ENCODE measurements at places on chromosomes 7 and 10.
A peak's percentile ranks its signal among the peaks of the same experiment; 100 is the strongest.

DNA sequence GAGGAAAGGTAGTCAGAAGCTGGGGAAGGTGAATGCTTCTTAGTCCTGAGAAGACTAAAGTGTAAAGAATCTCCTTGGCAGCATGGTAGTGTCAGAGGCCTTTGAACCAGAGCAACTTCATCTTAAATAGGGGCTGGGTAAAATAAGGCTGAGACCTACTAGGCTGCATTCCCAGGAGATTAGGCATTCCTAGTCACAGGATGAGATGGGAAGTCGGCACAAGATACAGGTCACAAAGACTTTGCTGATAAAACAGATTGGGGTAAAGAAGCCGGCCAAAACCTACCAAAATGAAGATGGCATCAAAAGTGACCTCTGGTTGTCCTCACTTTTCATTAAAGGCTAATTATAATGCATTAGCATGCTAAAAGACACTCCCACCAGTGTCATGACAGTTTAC is 351.6 kb downstream of the LRRTM3 start:
- no peak for DNase-seq

- DNase-seq = no peak
These were observed 92.8 kb downstream of the PAXIP1 start for GRCh38 chr7:154910125-154910524.

DNA sequence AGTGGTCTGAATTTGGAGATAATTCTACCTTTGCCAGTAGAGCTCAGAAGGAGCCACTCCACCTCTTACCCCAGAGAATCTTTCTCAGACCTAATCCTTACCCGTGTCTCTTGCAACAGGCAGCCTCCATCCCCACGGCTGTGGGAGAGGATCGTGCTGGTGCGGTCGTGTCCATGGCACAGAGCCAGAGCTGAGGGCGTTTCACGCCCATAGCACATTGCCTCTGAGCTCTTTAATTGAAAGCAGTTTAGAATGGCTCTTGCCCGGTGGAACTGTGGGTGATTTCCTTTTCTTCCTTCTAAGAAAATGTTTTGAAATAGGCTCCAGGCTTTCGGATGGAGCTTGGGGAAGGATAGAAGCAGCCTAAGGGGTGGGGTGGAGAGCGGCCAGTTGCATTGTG is 41.5 kb downstream of the PRF1 start:
- no peak for DNase-seq

- no peak for DNase-seq
These were observed 64.7 kb upstream of the AOAH start for GRCh38 chr7:36788825-36789470.

DNA sequence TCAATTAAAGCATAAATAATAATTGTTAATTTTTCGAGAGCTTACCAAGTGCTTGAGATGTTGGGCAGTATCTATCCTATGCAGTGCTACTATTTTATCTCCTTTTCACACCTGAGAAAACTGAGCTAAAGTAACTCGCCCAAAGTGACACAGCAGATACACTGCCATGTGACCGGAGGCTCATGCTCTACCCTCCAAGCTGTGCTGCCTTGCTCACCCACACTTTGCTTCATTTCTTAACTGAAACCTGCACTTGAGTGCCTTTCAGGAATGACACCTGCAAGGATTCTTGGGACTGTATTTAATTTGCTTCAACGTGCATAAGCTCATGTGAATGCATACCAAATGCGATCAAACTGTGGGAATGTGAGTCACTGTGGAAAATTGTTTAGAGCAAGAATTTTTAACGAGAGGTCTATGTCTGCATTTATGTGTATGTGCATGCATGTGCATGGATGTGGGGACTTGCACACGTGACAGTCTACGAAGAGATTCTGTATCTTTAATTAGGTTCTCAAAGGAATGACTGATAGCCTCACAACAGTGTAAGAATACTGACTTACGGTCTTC is 119.2 kb downstream of the ADCYAP1R1 start:
- DNase-seq = no peak

DNA sequence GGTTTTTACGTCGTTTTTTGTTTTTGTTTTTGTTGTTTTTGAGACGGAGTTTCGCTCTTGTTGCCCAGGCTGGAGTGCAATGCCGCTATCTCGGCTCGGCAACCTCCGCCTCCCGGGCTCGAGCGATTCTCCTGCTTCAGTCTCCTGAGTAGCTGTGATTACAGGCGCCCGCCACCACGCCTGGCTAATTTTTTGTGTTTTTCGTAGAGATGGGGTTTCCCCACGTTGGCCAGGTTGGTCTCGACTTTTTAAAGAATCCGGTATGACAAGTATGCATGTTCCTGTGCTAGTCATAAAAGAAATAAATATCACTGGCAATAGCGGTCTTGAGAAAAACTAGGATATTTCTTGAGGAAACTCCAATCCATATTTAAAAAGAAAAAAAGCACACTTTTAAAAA is 2.7 kb upstream of the ARL4A start:
- no peak for DNase-seq

- DNase-seq = no peak
These were observed 323.5 kb downstream of the ADARB2 start for GRCh38 chr10:1413823-1414222.

GRCh38 chr7:155805826-155806095 is 6.5 kb downstream of the SHH start:
- no peak for DNase-seq

- DNase-seq = no peak
These were observed 33.1 kb downstream of the NAPEPLD start for GRCh38 chr7:103115771-103116170.

DNA sequence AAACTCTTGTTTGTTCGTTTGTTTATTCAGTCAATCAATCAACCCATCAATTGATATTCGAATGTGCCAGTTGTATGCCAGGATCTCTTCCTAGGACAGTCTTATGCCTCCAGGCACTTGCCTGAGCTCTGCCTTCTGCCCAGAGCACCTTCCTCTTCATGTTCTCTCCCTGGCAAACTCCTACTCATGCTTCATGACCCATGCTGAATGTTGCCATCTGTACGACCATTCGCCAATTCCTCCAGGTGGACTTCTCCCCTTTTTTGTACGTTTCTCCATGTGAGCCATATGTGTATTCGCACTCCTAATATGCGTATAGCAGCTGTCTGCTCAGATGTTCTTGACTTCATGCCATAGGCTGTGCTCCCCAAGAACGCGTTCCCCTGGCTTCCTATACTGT is 142.7 kb downstream of the C10orf105 start:
- DNase-seq = no peak

DNA sequence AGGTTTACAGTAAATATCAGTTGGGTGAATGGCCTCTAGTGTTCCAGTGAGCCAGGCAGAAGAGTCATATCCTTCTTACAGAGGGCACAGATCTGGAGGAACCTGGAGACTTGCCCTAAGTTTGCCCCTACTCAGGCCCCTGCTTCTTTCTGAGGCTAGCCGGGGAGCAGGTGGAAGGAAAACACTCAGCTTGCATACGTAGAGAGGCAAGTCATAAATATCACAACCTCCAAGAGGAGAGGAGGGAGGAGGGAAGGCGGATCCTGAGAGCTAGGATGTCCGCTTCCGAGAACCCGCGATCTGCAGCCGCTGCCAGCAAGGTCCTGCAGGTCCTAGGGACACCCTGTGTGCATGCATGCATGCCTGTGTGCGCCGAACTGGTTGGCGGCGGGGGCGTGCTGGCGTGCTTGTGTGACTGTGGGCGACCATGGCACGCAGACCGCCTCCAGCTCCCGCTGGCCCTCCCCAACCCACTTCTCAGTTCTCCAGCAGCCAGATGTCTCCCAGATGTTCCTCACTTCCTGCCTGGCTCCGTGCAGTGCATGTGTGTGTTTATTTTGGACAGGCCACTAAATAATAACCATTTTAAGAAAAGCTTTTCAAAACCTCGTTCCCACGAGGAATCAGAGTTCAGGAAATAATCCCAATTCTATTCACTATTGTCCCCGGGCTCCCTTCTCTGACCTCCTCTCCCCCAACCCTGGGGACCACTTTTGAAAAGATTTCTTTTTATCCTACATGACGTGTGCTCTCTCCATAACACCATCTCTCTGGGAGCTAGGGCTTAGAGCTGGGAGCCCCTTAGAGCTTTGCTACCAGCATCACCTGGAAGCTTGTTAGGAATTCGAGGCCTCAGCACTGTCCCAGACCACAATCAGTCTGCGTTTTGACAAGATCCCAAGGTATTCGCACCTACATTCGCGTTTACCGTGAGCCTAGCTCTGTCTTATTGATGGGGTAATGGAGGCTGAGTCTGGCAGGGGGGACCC is 32.4 kb downstream of the UNC5B start:
- peak; percentile 56 for DNase-seq

DNA sequence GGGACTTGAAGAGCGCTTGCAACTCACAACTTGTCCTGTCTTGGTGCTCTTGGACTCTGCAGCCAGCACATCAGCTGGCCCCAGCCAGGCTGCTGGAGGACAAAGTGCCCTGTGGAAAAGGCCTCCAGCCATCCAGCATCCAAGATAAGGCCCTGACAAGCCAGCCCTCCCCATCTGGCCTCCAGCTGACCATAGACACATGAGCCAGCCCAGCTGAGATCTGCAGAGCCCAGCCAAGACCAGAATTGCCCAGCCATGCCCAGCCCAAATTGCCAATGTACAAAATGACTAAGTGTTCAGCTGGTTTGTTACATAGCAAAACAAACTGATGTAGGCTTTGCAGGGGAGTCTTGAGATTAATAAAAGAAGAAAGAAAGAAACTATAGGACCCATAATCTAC is 36.0 kb upstream of the FRMD4A start:
- DNase-seq = no peak

DNA sequence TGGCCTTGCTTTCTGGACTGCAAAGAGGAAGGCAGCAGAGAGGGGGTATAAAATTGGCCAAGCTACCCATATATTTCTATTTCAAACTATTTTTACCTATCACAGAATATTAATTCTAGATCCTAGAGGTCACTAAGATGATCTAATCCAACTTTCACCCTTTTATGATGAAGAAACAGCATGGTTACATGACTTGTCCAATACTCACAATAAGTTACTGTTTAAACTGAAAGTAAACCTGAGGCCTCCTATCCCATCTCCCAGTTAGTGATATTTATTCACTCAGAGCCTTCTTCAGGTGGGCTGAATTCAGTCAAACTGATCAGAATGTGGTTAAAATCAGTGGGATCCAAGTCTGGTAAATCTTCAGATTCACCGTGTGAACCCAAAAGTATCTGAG is 1345.1 kb downstream of the XPNPEP1 start:
- no peak for DNase-seq

- no peak for DNase-seq
These were observed 127.5 kb downstream of the SNX10 start for GRCh38 chr7:26419198-26419597.

- no peak for DNase-seq
These were observed 9.5 kb downstream of the CALML3 start for GRCh38 chr10:5534051-5534821.

- no peak for DNase-seq
These were observed 11.7 kb downstream of the ZYX start for GRCh38 chr7:143392875-143393266.

DNA sequence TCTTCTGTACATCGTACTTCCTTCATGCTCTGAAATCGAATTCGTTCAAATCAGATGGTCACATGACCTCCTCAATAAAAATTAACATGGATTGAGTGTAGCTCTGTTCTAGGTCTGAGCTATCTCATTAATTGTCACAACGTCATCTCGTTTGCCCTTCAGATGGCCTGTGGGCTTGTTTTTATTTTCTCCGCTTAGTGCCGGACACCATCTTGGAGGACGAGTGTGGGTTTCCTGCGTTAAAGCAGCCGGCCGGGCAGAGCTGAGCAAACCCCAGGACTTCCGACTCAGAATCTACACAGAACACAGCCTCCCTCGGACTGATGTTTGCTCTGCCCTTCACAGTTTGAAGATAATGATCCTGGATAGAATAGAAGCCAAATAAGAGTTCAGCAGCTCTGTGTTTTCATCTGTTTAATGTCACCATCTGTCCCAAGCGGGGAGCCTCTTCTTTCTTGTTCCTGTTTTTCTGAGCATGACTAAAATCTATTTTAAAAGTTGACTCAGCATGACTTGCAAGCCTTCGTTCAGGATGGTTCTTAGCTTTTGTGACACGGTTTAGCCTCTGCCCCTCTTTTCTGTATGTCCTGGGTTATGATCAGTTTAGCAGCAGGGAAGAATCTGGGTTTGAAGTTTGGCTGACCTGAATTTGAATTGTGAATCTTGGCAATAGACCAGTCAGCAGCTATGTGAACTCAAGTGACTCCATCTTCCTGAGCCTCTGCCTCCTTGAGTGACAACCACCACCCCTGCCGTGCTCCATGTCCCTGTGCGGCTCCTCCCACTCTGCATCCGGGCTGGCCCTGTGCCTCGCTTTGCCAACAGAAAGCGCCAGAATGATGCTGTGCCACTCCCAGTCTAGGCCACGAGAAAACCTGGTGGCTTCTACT is 30.6 kb upstream of the GALNTL5 start:
- DNase-seq = no peak

GRCh38 chr7:139749545-139749944 is 28.3 kb downstream of the HIPK2 start:
- no peak for DNase-seq

DNA sequence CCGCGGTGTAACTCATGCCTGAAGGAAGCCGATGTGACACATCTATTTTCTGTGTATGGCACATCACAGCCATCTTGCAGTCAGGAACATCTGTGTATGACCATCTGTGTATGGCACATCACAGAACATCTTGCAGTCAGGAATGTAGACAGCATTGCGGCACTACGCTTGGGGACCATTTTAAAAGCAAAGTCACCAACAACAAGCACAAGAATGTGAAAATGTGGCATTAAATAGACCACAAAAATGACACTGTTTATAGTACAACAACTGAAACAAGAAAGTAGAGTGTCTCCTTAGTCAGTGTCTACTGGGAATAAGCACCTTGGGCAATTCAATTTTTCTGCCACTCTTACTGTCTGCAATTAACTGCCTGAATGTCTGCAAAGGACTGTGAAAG is 124.4 kb downstream of the HGF start:
- no peak for DNase-seq

DNA sequence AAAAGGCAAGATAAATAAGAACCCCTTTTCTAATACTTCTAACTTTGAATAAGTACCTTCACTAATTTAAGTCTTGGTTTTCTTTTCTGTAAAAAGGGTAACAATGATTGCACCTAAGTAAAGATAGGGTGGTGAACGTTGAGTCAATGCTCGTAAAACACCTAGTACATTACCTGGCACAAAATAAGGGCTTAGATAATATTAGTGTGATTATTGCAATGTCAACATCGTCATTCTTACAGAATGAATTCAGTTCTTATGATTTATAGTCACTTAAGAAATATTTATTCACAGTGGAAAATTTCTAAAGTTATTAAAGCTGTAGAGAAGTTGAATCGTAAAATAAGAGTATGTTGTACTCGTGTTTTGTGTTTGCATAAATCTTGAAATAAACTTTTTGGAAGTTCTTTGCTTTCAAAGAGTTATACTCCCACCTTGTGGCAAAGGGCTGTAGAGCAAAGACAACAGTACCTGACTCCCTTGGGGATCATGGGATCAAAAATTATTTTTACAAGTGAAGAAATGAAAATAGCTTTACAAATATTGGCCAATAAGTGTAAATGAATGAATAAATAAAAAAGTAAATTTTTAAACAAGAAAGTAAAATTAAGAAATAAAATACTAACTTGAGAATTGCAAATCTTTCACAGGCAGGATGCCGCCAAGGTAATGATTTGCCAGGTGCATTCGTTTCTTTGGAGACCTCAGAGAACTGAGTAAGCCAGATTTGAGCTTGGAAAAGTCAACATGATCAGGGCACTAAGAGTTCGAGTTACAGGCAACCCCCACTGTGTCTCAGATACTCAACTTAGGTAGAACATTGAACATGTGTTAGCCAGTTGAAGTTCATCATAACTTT is 285.8 kb upstream of the CACNA2D1 start:
- peak; percentile 59 for DNase-seq
